ENCODE measurements at places on chromosomes 7 and 10.

- no peak for DNase-seq
Observed at GRCh38 chr10:132699411-132700155, 86.4 kb downstream of the NKX6-2 start.

DNA sequence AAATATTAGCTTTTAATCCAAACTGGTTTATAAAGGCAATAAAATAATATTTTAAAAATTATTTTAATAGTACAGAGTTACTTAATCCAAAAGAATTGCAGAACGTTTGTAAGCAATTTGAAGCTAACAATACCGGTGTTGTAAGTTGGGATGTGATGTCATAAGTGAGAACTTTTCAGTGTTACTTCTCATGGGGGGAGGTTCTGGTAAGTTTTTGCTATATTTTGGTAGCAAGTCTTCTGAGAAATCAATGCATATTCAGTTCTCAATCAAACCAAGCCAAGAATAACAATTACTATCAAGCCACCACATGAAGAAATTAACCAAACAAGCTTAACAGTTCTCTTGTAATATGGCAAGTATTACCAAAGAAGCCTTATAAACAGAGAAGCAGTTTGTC, 147.1 kb upstream of the ASAH2 start:
- no peak for DNase-seq

DNA sequence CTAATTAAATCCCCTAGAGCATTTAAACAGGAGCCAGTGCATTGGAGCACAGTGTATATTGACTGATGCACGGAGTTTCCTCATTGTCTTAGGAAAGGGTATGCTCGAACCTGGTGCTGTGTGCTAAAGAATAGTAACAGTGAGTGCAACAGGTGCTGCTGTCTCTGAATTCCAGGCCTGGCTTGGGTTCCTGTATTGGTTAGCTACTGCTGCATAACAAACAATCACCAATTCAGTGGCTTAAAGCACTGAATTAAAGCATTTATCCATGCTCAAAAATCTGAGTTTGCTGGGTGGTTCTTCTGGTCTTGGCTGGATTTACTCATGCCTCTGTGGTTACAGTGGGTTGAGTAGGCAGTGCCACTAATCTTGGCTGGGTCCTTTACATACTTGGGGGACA, 1.8 kb upstream of the PNLIPRP1 start:
- no peak for DNase-seq

DNA sequence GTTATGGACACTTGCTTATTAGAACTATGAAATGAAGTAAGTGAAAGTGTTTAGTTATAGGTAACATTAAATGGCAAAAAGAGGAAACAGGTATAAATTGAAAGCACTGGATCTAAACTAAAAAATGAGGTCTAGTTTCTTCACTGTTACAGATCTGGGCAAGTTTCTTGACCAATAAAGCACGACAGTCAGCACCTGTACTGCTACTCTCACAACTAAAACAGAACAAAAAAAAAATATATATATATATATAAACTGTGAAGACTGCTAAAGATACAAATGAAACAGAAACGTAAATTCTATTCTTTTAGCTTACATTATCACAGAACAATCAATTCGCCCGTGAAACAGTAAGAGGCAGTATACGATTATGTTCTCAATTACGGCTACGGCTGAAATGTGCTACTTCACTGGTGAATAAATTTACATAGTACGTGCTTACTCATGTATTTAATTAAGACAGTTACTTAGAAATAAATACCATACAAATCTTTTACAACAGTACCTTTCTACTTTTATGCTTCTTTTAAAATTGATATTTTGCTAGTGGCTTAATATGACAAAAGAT, 4.2 kb downstream of the AHR start:
- DNase-seq: no peak

DNA sequence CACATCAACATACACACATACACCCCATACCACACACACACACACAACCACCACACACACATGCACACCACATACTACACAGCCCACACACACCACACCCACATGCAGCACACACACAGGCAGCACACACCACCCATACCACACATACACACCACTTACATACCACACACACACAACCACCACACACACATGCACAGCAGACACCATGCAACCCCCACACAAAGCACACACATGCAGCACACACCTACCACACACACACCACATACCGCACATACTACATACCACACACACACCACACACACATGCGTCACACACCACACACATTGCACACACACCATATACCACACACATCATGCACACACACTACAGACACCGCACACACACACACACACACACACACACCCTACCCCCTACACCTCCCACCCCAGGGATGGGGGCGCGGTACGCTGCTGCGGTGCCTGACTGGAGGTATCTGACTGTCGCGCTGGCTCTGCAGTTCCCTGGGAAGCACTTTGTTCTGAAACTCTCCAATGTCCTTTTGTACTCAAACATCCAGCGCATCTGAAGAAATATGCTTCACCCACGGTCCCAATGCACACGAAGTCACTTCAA, 5.4 kb upstream of the TRPV6 start:
- no peak for DNase-seq

DNA sequence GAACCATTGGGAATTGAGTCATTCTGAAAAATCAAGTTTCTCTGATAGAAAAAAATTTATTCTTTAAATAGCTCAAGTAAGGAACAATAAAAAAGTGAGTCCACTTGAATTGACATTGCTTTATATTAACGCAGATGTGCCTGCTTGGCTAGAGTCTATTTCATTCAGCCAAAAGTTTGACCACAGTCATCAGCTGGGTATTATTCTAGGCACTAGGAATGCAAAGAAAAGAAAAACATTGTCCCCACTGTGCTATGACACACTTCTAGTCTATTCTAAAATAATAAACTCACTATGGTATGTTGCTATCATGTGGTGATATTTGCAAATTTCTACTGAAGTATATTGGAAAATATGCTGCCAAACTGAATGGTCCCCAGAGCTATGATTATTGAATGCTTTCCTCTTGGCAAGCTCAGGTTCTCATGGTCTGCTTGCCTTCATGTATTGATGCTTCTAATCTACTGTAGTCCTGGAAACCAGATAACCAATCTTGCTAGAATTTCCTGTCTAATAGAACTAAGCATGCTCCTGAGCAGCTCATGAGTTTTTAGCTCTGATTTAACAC, 8.3 kb downstream of the SFRP4 start:
- DNase-seq: peak; percentile 40

GRCh38 chr10:35136263-35136815, 9.7 kb downstream of the CREM start:
- no peak for DNase-seq

GRCh38 chr10:45418417-45418848, 44.4 kb downstream of the ALOX5 start:
- no peak for DNase-seq

- DNase-seq: no peak
Observed at GRCh38 chr10:33363106-33363505, 28.6 kb upstream of the NRP1 start.

GRCh38 chr7:51288896-51289622, 27.6 kb downstream of the COBL start:
- DNase-seq: peak; percentile 19

DNA sequence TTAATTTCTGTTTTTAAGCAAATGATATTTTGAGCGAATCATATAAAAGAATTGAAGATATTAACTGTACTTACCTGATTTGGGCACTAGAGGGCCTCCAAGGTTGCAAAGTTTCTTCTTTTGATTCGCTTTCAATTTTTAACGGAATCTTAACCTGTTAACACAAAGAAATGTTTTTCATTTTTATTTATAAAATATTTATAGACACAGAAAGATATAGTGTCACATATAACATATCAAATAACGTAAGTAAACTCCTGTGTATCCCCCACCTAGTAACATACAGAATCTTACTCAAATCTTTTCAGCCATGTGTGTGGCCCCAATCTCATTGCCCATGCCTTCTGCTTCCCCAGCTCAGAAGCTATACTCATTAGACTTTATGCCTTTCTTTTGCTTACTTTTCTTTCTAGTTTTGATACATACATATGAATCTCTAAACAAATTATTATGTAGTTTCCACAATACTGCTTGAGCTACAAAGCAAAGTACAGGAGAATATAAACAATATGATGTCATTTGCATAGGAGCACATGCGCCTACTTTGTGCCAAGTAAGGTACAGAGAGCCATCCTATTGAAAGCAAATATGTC, 49.5 kb upstream of the ZPBP start:
- DNase-seq: peak; percentile 18

DNA sequence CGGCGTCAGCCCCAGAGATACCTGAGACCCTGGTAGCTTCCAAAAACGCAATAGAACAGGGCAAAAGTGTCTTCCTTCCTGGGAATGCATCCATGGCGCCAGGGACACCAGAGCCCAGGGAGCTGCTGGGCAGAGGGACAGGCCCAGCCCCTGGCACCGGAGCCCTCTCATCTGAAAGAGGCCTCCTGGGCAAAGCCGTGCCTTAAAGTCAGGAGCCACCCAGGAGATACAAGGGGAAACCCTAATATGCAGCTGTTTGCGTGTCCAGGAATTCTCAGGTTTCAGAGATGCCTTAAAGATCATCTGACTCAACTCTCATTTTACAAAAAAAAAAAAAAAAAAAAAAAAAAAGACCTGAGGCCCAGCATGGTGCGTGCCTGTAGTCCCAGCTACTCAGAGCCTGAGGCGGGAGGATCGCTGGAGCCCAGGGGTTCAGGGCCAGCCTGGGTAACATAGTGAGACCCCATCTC, 28.0 kb downstream of the NUDT1 start:
- DNase-seq: no peak

DNA sequence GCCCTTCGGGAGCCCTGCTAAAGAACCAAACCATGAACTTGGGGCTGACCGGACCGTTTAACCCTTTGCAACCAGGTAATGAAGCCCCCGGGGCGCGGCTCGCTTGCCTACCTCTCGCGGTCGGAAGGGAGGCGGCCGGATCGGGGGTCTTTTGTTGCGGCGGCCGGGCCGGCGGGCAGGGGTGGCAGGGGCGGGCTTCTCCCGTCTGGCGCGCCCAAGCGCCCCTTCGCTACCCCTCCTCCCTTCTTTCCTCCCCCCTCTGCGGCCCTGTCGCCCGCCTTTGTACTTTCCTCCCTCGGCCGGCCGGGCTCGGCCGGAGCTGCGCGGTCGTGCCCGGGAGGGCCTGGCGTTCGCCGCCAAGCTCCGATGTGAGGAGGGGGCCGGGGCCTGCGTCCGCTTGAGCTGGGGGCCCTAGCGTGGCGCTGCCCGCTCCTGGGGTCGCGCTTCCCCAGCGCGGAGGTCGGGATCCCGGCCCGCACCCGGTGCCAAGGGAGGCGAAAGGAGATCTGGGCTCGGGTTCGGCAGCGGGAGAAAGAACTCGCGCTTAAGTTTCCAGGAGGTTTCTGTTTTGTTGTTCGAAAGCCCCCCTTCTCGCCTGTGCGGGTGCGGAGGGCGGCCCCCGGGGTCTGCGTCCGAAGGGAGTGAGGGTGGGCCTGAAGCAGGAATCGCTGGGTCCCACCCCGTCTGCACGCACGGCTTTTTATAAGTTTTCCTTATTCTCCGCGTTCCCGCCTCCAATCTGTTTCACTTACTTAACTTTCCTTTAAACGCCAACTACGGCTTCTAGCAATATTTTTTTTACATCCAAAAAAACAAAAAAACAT, 436.8 kb upstream of the GALNT17 start:
- DNase-seq: peak; percentile 59

DNA sequence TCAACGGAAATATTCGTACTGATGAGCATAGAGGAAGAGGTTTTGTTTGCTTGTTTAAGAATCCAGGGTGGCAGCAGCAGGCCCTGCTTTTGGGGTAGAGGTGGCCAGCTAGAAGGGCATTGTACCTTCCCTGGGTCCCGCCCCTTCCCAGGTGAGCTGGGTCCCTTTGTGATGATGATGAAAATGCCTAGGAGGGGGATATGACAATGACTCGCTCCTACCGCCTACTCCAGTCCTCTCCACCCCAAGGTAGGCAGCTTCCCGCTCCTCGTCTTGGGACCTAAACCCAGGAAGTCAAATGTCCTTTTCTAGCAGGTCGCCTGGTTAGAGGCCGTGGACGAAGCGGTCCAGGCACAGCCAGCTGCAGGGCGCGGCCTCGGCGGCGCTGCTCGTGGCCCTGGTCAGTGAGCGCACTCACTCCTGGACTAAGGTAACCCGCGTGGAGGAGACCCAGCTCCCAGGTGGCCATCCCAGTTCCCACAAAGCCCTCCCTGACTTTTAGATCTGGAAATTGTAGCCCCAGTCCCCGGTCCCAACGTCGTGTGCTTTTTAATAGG, 141.4 kb downstream of the LSMEM1 start:
- no peak for DNase-seq

DNA sequence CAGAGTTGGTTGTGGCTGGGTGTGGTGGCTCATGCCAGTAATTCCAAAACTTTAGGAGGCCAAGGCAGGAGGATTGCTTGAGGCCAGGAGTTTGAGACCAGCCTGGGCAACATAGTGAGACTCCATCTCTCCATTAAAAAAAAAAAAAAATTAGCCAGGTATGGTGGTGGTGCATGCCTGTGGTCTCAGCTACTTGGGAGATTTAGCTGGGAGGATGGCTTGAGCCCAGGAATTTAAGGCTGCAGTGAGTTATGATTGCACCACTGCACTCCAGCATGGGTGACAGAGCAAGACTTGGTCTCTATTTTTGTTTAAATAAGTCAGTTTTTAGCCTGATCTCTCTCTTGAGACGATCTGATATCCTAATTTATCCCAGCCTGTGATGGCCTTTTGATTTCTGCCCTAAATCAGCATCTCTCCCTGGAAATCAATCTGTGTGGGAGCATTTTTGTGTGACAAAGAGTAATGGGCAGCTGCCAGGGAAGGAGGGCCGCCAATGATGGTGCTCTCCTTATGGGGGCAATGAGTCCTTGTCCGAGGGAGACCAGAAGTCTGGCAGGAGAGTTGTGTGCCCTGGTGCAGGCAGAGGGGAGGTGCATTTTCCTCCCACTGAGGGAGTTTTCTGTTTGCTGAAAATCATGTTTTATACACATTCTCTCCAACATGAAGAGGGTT, 111.0 kb downstream of the NRP1 start:
- DNase-seq: no peak

- DNase-seq: no peak
Observed at GRCh38 chr10:123570898-123571515, 95.1 kb upstream of the GPR26 start.

- DNase-seq: no peak
Observed at GRCh38 chr7:18740579-18740988, 245.0 kb downstream of the HDAC9 start.

DNA sequence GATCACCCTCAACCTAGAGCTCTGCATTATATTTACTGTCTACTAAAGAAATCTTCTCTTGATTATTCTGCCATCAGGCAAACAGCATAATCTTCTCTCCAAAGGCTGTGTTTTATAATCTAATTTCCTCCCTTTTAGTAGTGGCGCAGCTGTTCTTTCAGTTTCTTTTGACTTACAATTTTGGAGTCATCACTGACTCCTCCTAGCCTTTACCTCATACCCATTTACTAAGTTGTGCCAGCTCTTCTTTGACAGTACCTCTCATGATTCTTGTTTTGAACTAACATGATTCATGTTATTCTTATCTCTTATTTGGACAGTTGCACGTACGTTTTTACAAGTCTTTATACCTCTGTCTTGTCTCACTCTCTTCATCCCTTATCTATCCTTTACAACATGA, 113.0 kb downstream of the FOXP2 start:
- DNase-seq: no peak

- DNase-seq: no peak
Observed at GRCh38 chr7:135943134-135943879, 33.9 kb downstream of the MTPN start.

- no peak for DNase-seq
Observed at GRCh38 chr10:11631890-11632587, 20.6 kb upstream of the USP6NL start.

GRCh38 chr10:7559386-7559785, 107.4 kb downstream of the ITIH5 start:
- no peak for DNase-seq

Measured in mesendoderm (in vitro differentiated cells).